ENCODE measurements at places on chromosomes 3 and 15.

- no peak for DNase-seq
Observed at GRCh38 chr3:105355408-105356061, 11.2 kb upstream of the ALCAM start.

GRCh38 chr3:49639551-49639950 is 34.6 kb upstream of the APEH start:
- no peak for DNase-seq

DNA sequence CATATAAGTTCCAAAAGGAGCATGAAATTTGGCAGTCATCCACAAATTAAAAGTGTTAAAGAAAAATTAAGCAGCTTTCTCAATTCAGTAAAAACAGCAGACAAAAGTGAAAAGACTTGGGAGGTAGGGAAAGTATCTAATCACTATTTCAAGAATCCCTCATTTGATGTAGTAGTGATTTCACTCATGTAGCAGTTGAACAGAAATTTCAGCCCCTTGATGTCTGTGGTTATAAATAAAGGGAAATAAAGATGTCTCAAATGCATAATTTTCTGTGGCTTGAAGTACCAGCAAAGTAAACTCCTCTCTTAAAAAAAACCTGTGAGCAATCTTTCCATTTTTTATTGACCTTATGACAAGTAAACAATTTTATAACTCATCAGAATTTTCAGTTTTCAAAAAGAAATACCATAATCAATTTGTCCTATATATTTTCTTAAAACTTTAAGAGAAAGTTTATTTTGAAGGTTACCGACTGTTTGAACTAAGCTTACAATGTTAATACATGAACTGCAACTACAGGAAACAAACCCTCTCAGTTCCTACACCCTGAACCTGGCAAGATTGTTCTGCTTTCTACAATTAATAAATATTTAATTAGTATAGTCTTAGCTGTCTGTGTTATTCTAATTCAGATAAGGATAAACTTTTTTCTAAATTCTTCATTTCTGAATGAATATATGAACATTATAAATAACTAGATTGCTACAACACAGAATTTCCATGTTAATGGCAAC is 94.2 kb downstream of the CBLB start:
- no peak for DNase-seq

DNA sequence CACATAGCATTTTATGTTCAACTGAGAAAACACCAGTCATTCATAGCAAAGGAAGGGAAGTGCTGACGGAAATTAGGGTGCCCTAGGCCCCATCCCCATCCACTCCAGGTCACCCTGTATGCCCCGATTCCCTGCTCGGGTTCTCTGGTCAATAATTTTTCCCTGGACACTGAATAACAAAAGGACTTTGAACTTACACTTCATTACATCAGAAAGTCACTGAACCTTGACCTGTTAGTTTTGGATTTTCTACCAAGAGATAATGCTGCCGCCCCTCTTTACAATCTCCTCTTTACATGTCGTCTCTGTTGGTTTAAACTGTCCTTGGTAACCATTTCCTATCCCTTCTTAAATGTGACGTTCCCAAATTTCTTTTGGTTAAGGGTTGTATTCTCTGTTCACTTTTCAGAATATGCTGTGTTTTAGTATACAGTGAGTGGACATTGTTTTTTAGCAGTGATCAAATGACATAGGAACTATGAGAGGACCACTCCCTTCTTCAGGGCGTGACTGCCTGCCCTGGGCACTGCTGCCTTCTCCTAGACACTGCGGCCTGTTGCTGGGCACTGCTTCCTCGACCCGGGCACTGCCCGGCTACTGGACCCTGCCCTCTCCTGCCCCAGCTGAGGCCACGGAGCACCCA is 13.6 kb upstream of the AHSG start:
- no peak for DNase-seq

DNA sequence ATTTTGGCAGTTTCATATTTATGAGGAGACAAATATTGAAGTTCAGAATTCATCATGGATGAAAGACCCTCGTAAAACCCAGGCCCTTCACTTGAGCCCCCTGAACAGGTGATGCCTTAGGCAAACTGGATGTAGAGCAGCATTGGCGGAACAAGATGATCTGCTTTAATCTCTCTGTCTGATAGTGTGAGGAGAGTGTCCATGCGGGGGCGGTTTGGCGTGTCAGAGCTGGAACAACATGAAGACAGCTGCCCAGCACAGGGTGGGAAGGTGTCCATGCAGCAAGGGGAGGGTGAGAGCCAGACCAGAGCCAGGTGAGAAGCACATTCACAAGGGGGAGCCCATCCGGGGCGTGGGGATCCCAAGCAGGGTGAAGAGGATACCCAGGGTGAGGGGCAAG is 31.8 kb upstream of the ANP32A start:
- no peak for DNase-seq

- DNase-seq, result no peak
Observed at GRCh38 chr15:66842710-66843441, 140.8 kb downstream of the SMAD6 start.

GRCh38 chr15:31467361-31467760 is 140.7 kb downstream of the KLF13 start:
- no peak for DNase-seq
